ENCODE measurements at places on chromosomes 1 and 21.

GRCh38 chr1:38741341-38741740 lies 118.2 kb downstream of the RRAGC start:
- DNase-seq: no peak

DNA sequence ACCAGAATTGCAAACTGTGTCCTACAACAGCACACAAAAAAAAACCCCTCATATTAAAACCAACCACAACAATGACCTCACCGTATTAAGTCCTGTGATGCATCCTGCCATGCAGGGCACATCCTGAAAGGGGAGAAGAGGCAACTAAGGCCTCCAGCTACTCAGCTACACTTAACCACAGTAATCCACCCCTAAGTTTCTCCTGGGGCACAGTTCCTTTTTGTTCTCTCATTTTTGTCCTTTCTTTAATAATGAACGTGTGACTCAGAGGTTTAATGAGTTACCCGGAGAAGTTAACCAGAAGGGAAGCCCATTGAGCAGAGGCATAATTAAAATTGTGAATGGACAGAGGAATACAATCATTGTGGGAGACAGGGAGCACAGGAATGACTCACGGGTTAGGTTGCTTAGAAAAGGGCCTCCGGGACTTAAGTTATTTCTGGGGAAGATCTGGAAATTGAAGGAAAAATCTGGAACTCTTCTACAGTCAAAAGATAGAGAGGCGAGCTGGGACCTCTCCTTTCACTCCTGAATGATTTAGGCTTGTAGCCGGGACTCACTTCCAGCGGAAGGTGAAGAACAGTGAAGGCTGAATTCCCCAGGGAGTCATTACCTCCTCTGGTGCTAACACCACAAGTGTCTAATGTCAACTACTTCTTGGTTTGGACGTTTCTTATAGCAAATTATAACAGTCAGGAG lies 36.9 kb upstream of the HIVEP3 start:
- DNase-seq: no peak

DNA sequence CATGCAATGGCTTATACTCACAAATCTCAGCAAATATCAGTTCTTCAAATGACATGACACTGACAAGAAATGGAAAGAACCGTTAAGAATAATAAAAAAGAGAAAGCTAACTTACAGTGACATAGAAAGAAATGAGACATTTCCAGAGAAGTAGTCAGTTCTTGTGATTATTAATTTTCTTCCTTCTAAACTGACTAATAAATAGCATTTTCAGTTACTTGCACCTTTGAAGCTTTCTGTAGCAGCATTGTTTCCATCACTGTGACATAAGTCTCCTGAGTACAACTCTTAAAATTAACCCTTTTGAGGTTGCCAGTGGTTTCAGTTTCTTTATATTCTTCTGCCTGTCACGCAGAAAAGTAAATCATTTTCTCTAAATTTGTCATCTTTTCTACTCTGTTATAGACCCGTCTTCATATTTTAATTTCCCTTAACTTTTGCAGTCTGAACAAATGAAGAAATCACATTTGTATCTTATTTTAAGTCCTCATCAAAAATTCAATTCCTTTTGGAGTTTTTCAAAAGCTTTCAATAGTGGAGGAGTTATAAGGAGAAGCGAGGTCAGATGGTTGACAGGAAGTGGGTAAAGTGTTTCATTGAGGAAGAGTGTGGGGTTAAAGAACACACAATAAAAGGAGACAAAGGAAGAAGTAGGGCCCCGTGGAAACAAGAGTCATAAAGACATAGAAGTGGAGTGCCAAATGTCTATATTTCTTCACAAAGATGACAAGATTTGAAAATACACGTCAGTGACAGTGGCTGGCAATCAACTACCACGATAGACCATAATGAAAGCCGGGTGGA lies 57.9 kb upstream of the S1PR1 start:
- no peak for DNase-seq

- no peak for DNase-seq
Measured at GRCh38 chr1:184061396-184062003, 10.0 kb downstream of the TSEN15 start.

GRCh38 chr1:89754518-89754917 lies 66.3 kb upstream of the LRRC8D start:
- DNase-seq: no peak

- no peak for DNase-seq
Measured at GRCh38 chr21:24995216-24995615, 612.1 kb downstream of the MRPL39 start.

DNA sequence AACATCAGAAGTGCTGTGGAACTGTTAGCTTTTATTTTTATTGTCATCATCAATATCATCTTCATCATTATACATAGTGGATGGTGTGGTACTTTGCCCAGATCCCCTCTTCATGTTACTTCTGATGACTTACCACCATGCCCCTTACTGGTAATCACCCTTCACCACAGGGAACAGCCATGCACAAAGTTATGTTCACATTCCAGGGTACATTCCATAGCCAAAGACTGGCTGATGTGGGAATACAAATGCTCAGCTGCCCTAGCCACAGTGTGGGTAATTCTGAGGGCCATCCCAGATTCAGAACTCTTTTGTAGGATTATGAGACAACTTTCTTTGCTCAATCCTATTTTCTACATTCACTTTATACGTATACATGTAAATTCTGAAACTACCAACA lies 691.3 kb upstream of the CXADR start:
- DNase-seq: no peak

Data from stimulated activated CD8-positive, alpha-beta memory T cell treated with anti-CD3 and anti-CD28 coated beads, Interleukin-4, amount 100 ng/mL, for 24 hours (primary cell).